ENCODE measurements at places on chromosomes 2 and 18. TPM values are rescaled to one million over a fixed set of nuclear protein-coding genes. Genes with fewer than 3 reads are reported as not detected.

- peaks cover 26% of the 10 kb centered on the region for H3K4me1 ChIP-seq
- peaks cover 9% of the 10 kb centered on the region for H3K27me3 ChIP-seq
- H3K36me3 ChIP-seq = peaks cover 6% of the 10 kb centered on the region
- H3K27ac ChIP-seq = no peak overlapping the region
- DNase-seq = no peak
These were observed 96.5 kb upstream of the BOD1L2 start for GRCh38 chr18:57050310-57050949.

DNA sequence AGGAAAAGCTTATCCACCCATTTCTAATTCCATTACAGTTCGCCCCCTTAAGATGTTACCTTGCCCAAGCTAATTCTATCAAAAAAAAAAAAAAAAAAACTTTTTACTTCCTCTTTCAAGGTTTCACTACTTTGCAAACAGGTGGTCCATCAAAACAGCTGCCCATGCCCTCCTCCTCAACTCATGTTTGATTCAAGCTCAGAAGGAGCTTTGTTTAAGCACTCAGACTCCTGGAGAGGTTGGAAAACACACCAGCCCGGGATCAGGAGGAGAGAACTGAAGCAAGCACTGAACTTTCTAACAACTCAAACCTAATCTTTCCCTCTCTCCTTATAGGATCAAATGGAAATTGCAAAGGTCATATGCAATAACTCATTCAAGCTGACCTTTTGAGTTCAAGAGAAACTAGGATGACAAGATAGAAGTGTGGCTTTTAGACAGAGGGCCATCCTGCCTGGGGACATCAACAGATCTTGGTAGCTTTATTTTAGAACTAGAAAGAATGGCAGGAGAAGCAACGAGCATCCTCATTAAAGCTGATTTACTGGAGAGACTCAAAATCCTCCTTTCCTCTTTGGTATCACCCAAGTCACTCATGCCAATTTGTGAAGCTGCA, 28.3 kb upstream of the FZD7 start:
- H3K4me3 ChIP-seq = no peak overlapping the region
- DNase-seq = no peak
- H3K4me1 ChIP-seq = peaks cover 5% of the 10 kb centered on the region
- no peak overlapping the region for H3K27ac ChIP-seq

DNA sequence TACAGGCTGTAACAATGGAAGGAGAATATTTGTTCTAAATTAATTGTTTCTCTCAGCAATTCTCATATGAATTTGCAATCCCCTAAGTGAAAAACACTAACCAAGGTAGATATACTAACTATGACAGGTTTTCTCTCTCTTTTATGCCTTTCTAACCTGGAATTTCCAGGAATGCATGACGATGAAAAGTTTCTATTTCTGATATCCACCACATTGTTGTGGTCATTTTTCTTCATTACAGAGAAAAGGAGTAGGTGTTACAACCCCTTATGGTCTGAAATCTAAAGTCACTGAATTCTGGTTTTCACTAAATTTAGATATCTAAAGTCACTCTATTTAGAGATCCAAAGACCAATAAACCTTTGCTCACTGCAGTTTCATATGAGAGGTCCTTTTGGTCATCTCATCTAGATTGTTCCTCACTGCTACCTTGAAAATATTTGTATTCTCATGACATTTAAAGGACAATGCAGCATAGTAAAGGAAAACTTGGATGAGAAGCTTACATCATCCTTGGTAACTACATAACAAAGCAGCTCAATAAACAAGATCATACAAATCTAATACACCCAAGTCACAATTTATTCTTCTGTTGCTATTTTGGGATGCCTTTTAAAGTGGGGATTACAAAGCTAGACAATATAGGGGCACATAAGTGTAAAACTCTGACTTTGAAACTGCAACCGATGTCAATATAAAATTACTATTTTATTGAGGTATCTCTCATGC, 85.8 kb downstream of the TCF4 start:
- no peak for DNase-seq
- no peak overlapping the region for H3K4me3 ChIP-seq
- no peaks in the 10 kb centered on the region for H3K36me3 ChIP-seq
- peaks cover 2% of the 10 kb centered on the region for H3K27me3 ChIP-seq

- peak overlapping the region; percentile 38 for H3K4me3 ChIP-seq
- no peaks in the 10 kb centered on the region for H3K36me3 ChIP-seq
- DNase-seq = no peak
- peaks cover 43% of the 10 kb centered on the region for H3K4me1 ChIP-seq
- H3K27ac ChIP-seq = peak overlapping the region; percentile 52
These were observed 75.5 kb upstream of the TAF1B start for GRCh38 chr2:9767656-9768281.

- DNase-seq = no peak
- H3K4me1 ChIP-seq = no peaks in the 10 kb centered on the region
These were observed 248.4 kb downstream of the PID1 start for GRCh38 chr2:229022652-229023051.

DNA sequence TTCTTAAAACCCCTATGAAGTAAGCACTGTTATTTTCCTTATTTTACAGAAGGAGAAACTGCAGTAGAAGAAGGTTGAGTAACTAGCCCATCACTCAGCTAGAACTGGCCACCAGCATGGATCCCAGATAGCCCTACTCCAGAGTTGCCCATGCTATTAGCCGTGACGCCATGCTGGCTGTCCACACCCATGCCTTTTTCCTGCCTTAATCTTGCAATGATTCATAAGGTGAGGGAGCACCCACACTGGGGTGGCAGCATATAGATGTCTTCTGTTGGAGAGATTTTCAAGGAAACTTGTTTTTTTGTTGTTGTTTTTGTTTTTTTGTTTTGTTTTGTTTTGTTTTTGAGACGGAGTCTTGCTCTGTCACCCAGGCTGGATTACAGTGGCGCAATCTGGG, 204.1 kb upstream of the HAAO start:
- no peak for DNase-seq
- H3K4me3 ChIP-seq = no peak overlapping the region
- no peak overlapping the region for H3K27ac ChIP-seq
- no peaks in the 10 kb centered on the region for H3K4me1 ChIP-seq
- no peaks in the 10 kb centered on the region for H3K36me3 ChIP-seq

DNA sequence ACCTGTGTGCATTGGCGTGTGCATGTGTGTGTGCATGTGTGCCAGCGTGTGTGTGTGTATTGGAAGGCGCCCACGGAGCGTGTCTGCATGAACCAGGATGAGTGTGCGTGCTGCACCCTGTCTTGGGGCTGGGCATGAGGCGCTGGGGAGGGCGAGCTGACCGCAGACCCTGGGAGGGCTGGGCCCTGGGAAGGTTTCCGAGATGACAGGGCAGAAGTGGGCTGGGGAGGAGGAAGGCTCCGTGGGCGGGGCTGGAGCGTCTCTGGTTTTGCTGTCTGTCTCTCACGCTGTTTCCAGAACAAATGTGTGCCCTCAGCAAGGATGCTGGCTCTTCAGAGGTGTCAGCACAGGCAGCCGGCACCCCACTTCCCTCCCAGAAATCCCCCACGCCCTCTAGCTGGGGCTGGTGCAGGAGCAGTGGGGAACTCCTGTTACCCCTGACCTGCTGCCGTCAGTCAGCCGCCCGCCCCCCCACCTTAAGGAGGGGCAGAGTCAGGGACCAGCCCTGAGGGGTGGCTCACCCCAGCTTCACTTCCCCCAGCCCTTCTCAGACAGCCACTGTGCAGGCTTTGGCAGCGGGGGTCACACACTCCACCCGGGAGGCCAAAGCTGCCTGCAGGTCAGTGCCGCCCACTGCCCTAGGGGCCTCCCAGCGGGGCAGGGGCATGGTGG, at the start of gene GPR35:
Gene GPR35, plus strand, starts transcription at position 531 of the 672 bp plus-strand sequence. CDS start 4,473 bp downstream, outside the sequence.
- H3K27ac ChIP-seq = no peak within 1 kb of the TSS
- no peak within 1 kb of the TSS for H3K4me3 ChIP-seq
- no peaks in the 10 kb centered on the region for H3K36me3 ChIP-seq
- no peaks in the 10 kb centered on the region for H3K4me1 ChIP-seq

GRCh38 chr2:218063486-218063885, 5.6 kb upstream of the RUFY4 start:
- no peaks in the 10 kb centered on the region for H3K4me1 ChIP-seq
- H3K27ac ChIP-seq = no peak overlapping the region
- DNase-seq = no peak
- peaks cover 10% of the 10 kb centered on the region for H3K27me3 ChIP-seq
- no peak overlapping the region for H3K4me3 ChIP-seq

- H3K4me3 ChIP-seq = no peak overlapping the region
- H3K4me1 ChIP-seq = no peaks in the 10 kb centered on the region
- H3K36me3 ChIP-seq = no peaks in the 10 kb centered on the region
- no peak for DNase-seq
These were observed 18.7 kb upstream of the ASPRV1 start for GRCh38 chr2:69979902-69980807.

GRCh38 chr2:65331336-65332025, 100.9 kb downstream of the SPRED2 start:
- peaks cover 5% of the 10 kb centered on the region for H3K36me3 ChIP-seq
- H3K27me3 ChIP-seq = peaks cover 5% of the 10 kb centered on the region
- H3K27ac ChIP-seq = peak overlapping the region; percentile 85
- peaks cover 43% of the 10 kb centered on the region for H3K4me1 ChIP-seq

DNA sequence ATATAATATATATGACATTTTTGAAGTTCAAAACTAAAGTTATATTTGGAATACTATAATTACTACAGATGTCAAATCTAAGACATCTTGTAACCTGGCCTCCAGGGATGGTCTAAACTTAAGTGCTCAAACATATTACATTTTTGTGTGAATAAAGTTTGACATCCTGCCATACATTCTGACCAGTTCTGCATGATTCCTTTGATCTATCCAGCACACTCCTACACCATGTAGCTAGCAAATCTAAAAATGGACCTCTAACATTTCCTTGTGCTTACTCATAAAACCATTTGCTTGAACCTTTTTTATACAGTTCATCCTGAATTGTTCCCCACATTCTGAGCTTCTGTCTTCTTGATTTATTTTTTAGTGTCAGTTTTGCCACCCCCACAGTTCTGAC, 294.3 kb upstream of the ZNF804A start:
- no peaks in the 10 kb centered on the region for H3K4me1 ChIP-seq
- H3K4me3 ChIP-seq = no peak overlapping the region
- no peak overlapping the region for H3K27ac ChIP-seq
- no peaks in the 10 kb centered on the region for H3K27me3 ChIP-seq
- DNase-seq = no peak
- no peaks in the 10 kb centered on the region for H3K36me3 ChIP-seq

DNA sequence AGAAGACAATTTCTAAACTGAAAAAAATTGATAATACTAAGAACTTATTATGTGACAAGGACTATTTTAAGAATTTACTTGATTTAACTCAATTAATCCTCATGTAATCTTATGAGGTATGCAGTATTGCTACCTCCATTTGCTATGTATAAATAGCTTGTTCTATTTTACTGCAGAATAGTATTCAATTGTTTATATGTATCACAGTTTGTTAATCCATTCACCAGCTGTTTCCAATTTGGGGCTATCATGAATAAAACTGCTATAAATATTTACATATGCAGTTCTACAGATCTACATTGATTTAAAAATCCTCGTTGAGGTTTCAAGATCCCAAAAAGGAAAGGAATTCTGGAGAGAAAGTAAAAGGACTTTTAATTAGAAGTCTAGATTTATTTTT, 54.8 kb upstream of the DOCK10 start:
- H3K27me3 ChIP-seq = peaks cover 2% of the 10 kb centered on the region
- no peak overlapping the region for H3K27ac ChIP-seq
- H3K4me3 ChIP-seq = no peak overlapping the region
- DNase-seq = no peak
- no peaks in the 10 kb centered on the region for H3K4me1 ChIP-seq
- H3K36me3 ChIP-seq = no peaks in the 10 kb centered on the region

- no peak overlapping the region for H3K4me3 ChIP-seq
- no peaks in the 10 kb centered on the region for H3K27me3 ChIP-seq
- no peak overlapping the region for H3K27ac ChIP-seq
- no peak for DNase-seq
- H3K4me1 ChIP-seq = no peaks in the 10 kb centered on the region
- H3K36me3 ChIP-seq = no peaks in the 10 kb centered on the region
These were observed 84.6 kb downstream of the THADA start for GRCh38 chr2:43511199-43511598.

DNA sequence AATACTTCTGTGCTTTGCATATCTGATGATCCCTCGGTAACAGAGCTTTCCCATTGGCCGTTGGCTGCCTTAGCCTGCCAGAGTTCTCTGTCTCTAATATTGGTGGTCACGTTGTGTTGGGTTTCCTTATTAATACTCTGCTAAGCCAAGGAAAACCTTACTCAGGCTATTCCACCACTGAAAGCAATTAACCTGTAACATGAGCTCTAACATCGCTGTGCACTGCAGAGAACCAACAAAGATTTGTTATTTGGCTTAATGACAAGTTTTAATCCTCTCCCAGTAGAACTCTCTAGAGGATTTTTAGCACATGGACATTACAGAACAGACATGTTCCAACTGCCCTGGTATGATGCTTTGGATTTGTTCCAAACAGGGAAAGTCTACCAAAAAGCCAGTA, 825.9 kb upstream of the POU3F3 start:
- peaks cover 2% of the 10 kb centered on the region for H3K27me3 ChIP-seq
- no peak overlapping the region for H3K27ac ChIP-seq
- H3K36me3 ChIP-seq = no peaks in the 10 kb centered on the region
- no peak for DNase-seq

DNA sequence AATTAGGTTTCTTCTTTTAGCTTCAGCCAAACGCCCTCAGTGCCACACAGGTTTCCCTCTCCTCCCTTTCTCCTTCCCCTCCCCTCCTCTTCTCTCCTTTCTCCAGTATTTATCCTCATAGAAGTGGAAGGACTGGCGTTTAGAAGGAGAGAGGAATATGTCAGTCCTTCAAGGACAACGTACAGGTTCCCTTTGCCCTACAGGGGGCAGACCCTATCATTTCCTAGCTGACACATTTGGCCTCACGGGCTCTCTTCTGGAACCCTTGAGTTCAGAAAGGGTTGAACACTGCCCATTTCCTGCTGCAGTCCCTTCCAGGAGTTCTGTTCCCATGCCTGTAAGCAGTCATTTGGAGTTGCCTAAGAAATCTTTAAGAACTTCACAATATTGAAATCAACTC, 46.1 kb downstream of the CDCA7 start:
- no peak overlapping the region for H3K4me3 ChIP-seq
- no peak overlapping the region for H3K27ac ChIP-seq
- H3K27me3 ChIP-seq = no peaks in the 10 kb centered on the region
- H3K4me1 ChIP-seq = peaks cover 25% of the 10 kb centered on the region
- DNase-seq = no peak

GRB14 gene
- total RNA-seq = 0.83 TPM

REG3A gene
- not detected for total RNA-seq

RTKN gene
- total RNA-seq = 88.7 TPM

CNTNAP5 gene
- total RNA-seq = 22.0 TPM

FAM110C gene
- total RNA-seq = not detected

ZNF385B gene
- total RNA-seq = not detected
